Activated CD4-positive, CD25-positive, alpha-beta regulatory T cell treated with anti-CD3 and anti-CD28 coated beads, Interleukin-2, amount 50 U/mL, for 24 hours (primary cell): ENCODE measurements at places on chromosomes 11 and 22.

- no peak for ATAC-seq
These were observed 55.0 kb downstream of the SNX19 start for GRCh38 chr11:130861283-130861682.

DNA sequence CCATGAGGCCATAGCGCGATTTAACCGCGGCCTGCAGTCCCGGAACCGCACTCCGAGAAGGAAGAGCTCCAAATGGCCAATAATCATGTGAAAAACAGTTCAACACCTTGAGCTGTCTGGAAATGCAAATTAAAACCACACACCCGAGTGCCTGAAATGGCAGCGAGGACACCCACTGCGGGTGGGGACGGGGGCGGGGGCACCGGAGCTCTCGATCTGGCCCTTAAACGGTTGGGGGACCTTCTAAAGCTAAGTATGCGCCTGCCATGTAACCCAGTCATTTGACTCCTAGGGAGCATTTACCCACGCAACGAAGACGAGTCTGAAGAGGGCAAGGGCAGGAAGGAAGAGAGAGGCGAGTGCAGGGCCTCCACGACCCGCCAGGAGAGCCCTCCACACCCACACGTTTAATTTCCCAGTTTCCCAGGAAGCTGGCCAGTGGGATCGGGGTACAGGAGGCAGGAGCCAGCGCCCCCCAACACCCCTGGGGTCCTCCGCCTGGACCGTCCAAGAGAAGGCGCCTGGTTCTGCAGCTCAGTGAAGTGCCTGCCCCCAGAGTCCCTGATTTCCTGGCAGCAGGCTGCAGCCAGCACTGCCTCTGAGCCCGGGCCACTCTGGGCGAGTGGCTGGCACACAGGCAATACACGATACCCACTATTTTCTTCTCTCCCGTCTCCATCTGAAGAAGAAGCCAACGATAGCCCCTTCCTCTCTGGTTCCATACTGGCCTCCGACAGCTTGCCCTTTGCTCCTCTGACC lies 1.7 kb downstream of the TTLL8 start:
- no peak for ATAC-seq

GRCh38 chr22:34696557-34696956 lies 369.4 kb upstream of the ISX start:
- ATAC-seq = no peak

GRCh38 chr11:2794046-2794967 lies 91.3 kb downstream of the CDKN1C start:
- ATAC-seq = no peak

GRCh38 chr11:114762408-114762807 lies 84.1 kb downstream of the NXPE2 start:
- no peak for ATAC-seq

GRCh38 chr22:49139492-49140151 lies 688.1 kb downstream of the BRD1 start:
- no peak for ATAC-seq

DNA sequence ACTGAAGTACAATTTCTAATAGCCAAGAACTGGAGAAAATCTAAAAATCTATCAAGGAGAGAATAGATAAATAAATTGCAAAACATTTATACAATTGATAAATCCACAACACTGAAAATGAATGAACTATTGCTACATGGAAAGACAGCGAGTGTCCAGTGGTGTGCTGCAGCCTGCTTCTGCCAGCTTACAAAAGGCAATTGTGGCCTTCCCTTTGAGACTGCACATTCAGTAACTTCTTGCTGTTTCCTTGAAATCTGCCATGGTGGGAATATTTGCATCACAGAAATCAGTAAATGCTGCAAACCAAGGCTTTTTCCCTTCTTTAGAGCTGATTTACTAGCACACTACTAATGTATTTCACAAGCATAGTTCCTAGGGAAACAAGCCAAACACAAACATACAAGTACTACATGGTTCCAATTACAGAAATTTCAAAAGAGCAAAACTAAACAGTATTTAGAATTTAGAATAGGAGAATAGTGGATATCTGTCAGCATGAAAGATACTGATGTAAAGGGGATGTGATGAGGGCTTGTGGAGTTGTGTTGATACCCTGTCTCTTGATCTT lies 76.9 kb upstream of the TRIM77 start:
- no peak for ATAC-seq

DNA sequence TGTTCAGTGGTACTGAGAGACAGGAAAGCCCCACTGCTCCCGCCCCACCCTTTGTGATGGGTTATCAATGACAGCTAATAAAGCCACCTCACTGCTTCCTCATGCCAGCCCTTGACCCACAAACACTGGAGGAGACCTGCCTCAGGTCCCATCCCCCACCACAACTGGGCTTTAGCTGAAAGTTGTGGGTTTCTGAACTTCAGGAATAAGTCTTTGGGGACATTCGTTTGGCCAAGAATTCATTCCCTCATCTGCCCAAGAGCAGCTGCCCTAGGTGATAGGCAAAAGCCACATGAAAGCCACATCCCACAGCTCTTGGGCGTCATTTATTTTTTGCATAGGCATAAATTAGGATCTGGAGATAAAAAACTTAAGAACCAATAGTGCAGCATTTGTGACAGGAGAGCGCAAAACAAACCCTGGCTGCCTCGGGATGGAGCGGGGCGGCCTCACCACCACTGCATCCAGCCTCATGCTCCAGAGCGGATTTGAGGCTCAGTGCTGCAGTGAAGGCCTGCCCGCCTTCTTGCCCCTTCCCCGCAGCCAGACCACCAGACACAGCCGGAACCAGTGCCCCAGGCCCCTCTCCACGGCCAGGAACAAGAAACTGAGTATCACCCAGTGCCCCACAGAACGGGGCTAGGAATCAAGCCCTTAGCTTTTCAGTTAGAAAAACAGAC lies 21.2 kb downstream of the SUN2 start:
- ATAC-seq = no peak

DNA sequence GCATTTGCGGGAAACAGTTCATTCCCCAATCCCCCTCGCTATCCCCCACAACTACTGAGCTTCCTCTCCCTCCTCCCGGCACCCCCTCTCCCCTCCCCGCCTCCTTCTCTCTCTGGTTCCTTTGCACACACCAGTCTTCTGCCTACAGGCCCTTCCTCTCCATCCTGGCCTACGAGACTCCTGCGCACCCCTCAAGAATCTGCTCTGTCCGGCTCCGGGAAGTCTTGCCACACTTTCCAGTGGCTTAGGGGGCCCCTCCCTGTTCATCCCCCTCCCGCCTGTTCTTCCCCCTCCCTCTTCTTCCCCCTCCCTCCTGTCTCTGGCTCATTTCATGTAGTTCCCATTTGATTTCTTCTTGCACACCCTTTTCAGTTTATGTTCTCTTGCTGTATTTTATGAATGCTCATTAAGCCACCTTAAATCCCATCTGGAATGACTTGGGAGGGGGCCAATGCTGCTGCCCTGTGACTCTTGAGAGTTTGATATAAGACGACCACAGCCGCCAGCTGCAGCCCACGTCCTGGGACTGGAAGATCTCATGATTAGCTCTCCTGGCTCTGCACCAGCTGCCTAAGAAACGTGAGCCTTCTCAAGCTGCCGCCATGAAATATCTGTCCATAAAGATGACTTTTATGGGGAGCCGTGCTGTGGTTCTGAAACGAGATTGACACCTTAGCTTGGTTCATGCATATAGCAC lies 50.9 kb downstream of the RPS6KA4 start:
- ATAC-seq = no peak

- no peak for ATAC-seq
These were observed 59.3 kb downstream of the CELSR1 start for GRCh38 chr22:46478083-46478551.

DNA sequence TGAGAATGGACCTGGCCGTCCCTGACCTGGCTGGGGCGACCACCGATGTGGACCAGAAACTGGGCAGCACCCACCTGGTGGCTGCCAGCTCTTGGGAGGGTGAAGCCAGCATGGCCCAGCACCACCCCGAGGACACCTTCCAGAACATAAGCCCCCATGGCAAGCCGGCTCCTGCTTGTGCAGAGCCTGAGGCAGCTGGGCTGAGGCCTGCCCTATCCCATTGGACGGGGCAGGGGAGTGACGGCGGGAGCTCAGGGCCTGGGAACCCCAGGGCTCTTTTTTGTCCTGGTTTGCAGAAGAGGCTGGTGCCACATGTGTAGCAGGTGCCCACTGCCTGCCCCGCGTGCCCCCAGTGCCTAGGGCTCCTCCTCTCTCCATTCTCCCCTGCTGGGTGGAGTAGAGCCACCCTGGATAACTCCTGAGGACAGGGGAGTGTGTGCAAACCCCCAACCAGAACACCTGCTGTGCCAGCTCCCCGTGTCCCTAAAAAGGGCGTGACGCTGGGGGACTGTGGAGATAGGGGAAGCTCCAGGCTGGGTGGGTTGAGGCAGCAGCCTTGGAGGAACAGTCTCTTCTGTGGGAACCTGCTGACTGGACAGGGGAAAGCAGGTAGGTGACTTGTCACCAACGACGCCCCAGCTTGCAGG lies 11.9 kb downstream of the DUSP8 start:
- no peak for ATAC-seq

DNA sequence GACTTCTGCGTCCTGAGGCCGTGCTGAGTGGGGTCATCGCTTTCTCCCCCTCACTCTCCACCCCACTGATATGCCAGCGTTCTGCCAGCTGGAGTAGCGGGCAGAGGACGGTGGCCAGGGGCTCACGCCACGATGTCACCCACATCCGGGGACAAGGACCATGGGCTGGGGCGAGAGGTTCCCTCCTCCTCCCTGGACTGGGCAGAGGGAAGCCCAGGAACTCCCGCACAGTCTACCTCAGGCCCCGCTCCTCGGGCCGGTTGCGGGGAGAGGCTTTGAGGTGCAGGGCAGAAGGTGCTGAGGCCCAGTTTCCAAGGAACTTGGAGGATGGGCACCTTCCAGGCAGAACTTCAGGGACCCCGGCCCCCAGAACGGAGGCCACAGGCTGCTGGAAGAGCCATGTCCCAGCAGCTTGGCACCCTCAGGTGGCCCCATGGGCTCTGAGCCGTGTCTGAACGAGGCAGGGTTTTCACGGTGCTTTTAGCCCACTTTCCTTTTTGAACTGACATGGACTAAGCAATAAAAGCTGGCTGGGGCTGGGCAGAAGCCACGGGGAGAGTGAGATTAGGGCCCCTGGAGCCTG lies 25.4 kb downstream of the ADAMTS15 start:
- no peak for ATAC-seq

- no peak for ATAC-seq
These were observed 12.5 kb upstream of the PPFIBP2 start for GRCh38 chr11:7501251-7501650.

DNA sequence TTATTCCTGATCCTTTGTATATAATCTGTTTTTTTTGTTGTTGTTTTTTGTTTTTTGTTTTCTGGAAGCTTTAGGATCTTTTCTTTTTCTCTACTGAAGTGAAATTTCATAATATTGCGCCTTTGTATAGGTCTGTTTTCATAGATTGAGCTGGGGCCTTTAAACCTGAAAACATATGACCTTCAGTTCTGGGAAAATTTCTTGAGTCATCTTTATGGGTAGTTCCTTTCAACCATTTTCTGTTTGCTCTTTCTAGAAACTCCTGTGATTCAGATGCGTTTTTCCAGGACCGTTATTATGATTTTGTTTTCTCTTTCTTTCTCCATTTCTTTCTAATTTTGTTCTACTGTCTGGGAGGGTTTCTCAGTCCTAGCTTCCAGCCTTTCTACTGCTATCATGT lies 43.7 kb downstream of the BSX start:
- no peak for ATAC-seq

GRCh38 chr22:20111045-20111688 lies 4.7 kb upstream of the RANBP1 start:
- ATAC-seq = peak; percentile 72

GRCh38 chr11:16484434-16484833 lies 128.1 kb upstream of the SOX6 start:
- no peak for ATAC-seq

- no peak for ATAC-seq
These were observed 924 bp upstream of the FADD start for GRCh38 chr11:70201882-70202861.

- ATAC-seq = no peak
These were observed 4.1 kb downstream of the MARK2 start for GRCh38 chr11:63843041-63843440.

DNA sequence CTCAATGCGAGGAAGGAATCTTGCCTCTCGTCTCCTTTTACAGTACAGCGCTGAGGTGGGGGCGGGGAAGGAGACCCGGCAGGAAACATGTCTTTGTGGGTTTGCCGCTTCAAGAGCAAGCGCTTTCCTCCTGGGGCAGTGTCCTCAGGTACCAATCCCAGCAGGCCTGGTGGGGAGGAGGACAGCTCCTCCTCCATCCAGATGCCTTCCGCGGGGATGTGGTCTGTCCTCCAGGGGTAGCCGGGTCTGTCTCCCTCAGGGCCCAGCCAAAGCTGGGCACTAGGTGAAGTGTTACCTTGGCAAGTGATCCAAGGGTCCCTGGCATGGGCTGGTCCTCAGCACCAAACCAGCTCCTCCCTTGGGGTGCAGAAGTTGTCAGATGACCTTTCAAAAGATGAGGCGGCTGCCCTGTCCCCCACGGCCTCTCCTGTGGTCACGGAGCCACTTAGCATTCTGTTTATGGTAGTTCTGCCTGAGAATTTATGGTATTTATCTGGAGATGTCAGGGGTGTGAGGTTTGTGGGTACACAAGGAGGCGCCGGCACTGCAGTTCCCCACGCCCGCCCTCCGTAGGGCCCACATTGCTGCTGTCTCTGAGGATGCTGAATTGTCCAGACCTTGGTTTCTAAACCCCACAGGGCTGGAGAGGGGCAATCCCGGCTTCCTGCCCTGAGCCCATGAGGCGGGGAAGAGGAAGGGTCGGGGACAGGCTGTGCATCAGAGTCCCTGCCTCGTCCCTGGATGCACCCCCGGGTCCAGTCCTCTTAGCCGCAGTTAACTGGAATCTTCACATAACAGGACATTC lies 93.5 kb upstream of the ANO1 start:
- ATAC-seq = no peak

DNA sequence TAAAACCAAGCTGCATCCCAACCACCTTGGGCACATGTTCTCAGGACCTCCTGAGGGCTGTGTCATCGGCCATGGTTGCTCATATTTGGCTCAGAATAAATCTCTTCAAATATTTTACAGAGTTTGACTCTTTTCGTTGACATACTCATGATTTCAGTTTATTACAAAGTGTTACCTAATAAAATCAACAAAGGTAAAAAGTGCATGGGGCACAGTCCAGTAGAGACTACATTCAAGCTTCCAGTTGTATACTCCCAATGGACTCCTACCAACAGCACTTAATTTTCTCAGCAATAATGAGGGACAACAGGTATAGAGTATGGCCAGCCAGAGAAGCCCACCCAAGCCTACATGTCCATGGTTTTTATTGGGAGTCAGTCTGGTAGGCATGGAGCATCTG lies 347.9 kb upstream of the FAT3 start:
- no peak for ATAC-seq
